ENCODE measurements at places on chromosomes 6 and 20.

GRCh38 chr20:44861531-44862006, 23.9 kb upstream of the YWHAB start:
- no peaks in the 10 kb centered on the region for H3K4me1 ChIP-seq
- peaks cover under 1% of the 10 kb centered on the region for H3K27me3 ChIP-seq
- no peak for DNase-seq
- H3K36me3 ChIP-seq, result no peaks in the 10 kb centered on the region

DNA sequence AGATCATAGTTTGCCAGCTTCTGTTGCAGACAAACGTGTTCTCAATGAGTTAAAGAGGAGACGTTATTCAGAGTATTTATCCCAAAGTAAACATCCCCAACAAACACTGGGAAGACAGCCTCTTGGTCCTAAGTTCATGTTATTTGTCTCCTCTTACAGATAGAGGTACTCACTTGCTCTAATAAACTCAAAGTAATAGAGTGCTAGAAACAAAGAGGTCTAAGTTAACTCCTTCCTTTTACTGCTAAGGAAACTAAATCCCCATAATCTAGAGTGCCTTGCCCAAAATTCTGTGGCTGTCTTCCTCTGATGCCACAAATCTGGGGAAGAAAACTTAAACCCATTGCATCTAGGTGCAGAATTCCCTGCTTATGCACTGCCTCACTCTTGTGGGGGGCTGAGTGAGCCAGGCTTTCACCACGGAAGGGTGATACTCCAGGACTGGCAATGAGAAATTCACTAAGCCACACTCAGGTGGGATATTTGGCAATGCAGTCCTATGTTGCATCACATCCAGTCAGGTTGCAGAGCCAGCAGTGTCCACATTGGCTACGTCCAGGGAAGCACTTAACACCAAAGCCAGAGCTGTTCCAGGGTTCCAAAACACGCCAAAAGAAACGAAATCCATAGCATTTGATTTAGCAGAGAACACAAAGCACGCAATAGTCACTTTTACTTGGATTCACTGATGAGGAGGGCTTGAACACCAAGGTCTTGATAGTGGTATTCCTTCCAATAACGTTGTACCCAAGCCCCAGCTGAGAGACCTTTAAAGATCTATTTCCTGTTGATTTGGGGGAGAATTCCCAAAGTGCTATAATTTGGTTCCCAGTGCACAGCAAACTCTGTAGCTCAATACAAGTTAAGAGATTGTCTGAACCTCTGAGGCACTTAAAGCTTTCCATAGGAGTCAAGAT, 81.0 kb upstream of the FOXQ1 start:
- H3K36me3 ChIP-seq, result no peaks in the 10 kb centered on the region
- no peak overlapping the region for H3K4me3 ChIP-seq
- H3K27me3 ChIP-seq, result no peaks in the 10 kb centered on the region
- DNase-seq, result no peak
- no peaks in the 10 kb centered on the region for H3K4me1 ChIP-seq

- H3K4me3 ChIP-seq, result peak overlapping the region; percentile 91
- H3K4me1 ChIP-seq, result peaks cover 44% of the 10 kb centered on the region
- peaks cover 7% of the 10 kb centered on the region for H3K36me3 ChIP-seq
- H3K27me3 ChIP-seq, result no peaks in the 10 kb centered on the region
Measured at GRCh38 chr6:42046464-42047212, 3.7 kb upstream of the TAF8 start.

- DNase-seq, result no peak
- no peaks in the 10 kb centered on the region for H3K36me3 ChIP-seq
- H3K4me1 ChIP-seq, result peaks cover 20% of the 10 kb centered on the region
- no peak overlapping the region for H3K27ac ChIP-seq
- H3K4me3 ChIP-seq, result no peak overlapping the region
Measured at GRCh38 chr6:149711711-149712110, 6.2 kb downstream of the LATS1 start.

GRCh38 chr6:133314947-133315346, 73.8 kb downstream of the EYA4 start:
- no peak for DNase-seq
- no peaks in the 10 kb centered on the region for H3K4me1 ChIP-seq
- no peaks in the 10 kb centered on the region for H3K27me3 ChIP-seq
- no peak overlapping the region for H3K27ac ChIP-seq
- H3K36me3 ChIP-seq, result no peaks in the 10 kb centered on the region

DNA sequence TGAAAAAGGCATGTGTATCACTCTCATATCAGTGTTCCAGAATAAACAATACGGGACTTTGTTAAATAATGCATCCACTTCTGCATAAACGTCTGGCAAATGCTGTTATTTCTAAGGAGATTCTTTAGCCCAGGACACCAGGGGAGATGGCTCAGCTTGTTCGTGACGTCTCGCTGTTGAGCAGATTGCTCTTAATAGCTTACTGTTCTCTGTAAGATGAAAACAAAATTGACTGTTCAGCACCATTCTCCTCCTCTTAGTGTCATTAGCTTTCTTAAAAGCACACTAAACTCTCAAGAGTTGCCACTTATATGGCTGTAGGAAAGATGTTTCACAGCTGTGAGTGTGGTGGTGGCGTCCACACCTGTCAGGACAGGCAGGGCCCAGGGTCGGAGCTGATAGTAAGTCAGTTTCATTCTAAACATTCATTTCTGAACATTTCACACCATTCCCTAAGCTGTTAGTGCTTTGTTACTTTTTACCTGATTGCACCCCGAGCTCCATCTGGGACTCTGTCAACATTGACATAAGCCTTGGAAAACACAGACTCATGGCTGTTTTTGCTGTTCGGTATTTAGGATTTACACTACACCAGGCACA, 132.1 kb downstream of the ZDHHC14 start:
- H3K27me3 ChIP-seq, result no peaks in the 10 kb centered on the region
- H3K4me1 ChIP-seq, result no peaks in the 10 kb centered on the region
- H3K27ac ChIP-seq, result no peak overlapping the region
- H3K4me3 ChIP-seq, result no peak overlapping the region
- H3K36me3 ChIP-seq, result no peaks in the 10 kb centered on the region

DNA sequence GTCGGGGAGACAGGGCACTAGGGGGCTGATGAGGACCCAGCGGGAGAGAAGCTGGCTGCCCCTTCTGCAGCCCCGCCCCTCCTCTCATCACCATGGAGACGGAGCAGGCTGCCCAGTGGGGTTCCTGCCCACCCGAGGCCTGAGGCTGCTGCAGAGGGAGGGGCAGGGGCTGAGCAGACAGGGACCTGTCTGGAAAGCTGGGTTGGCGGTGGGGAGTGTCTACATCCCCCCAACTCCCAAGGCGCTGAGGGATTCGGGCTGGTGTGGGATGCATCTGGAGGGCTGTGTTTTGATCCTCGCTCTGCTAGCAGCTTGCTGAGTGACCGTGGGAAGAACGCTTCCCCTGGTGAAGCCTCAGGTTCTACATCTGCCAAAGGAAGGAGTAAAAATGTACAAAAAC, 1.2 kb upstream of the BPI start:
- no peak for DNase-seq
- peaks cover 5% of the 10 kb centered on the region for H3K27me3 ChIP-seq
- no peak overlapping the region for H3K4me3 ChIP-seq
- H3K36me3 ChIP-seq, result no peaks in the 10 kb centered on the region

DNA sequence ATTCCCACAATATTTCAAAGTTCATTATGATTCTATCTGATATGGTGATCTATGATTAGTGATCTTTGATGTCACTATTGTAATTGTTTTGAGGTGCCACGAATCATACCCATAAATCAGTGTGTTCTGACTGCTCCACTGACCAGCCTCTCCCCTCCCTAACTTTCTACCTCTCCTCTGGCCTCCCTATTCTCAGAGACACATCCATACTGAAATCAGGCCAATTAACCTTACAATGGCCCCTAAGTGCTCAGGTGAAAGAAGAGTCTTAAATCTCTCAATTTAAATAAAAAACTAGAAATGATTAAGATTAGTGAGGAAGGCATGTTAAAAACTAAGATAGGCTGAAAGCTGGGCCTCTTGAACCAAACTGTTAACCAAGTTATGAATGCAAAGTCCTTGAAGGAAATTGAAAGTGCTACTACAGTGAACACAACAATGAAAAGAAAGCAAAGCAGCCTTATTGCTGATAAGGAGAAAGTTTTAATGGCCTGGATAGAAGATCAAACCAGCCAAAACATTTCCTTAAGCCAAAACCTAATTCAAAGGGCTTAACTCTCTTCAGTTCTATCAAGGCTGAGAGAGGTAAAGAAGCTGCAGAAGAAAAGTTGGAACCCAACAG, 196.9 kb upstream of the SHLD1 start:
- no peak for DNase-seq
- no peaks in the 10 kb centered on the region for H3K4me1 ChIP-seq
- no peak overlapping the region for H3K27ac ChIP-seq
- no peak overlapping the region for H3K4me3 ChIP-seq
- no peaks in the 10 kb centered on the region for H3K27me3 ChIP-seq

DNA sequence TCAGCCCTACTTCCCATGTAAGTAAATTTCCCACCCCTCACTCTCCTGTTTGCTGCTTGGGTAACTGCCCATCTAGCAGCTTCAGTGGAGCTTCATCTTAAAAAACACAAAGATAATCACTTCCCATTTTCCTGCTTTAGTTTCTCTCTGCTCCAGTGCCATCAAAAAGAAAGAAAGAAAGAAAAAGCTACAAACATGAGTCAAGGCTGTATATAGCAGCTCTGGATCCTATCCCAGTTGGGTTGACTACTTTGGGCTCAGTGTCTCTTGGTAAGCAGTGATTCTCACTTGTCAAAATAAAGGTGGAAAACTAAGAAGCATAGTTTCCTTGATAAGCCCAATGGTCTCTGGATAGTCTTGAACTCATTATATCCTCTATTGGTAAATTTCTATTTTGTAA, 48.7 kb upstream of the SRPK1 start:
- H3K4me1 ChIP-seq, result no peaks in the 10 kb centered on the region
- no peak overlapping the region for H3K4me3 ChIP-seq
- H3K27me3 ChIP-seq, result no peaks in the 10 kb centered on the region
- DNase-seq, result no peak
- H3K27ac ChIP-seq, result no peak overlapping the region

- H3K4me3 ChIP-seq, result no peak overlapping the region
- DNase-seq, result no peak
- H3K4me1 ChIP-seq, result no peaks in the 10 kb centered on the region
- H3K27me3 ChIP-seq, result no peaks in the 10 kb centered on the region
- no peak overlapping the region for H3K27ac ChIP-seq
- peaks cover 34% of the 10 kb centered on the region for H3K36me3 ChIP-seq
Measured at GRCh38 chr6:144519426-144519825, 234.3 kb downstream of the UTRN start.

DNA sequence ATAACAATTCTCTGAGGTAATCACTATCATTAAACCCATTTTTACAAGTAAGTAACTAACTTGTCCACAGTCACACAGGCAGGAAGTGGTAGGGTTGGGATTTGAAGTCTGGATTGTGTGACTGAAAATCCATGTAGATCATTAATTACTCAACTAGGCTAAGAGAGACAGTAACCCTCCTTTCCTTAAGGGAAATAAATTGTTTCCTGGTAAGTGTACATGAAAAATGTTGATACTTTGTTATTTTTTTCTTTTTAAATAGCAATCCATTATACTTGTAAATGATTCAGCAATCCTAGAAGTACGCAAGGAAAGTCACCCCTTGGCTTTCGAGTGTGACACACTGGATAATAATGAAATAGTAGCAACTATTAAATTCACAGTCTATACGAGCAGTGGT, 11.6 kb downstream of the SPACA1 start:
- no peaks in the 10 kb centered on the region for H3K4me1 ChIP-seq
- H3K27me3 ChIP-seq, result peaks cover 2% of the 10 kb centered on the region
- H3K4me3 ChIP-seq, result no peak overlapping the region
- DNase-seq, result no peak

- no peaks in the 10 kb centered on the region for H3K36me3 ChIP-seq
- DNase-seq, result no peak
- H3K27ac ChIP-seq, result no peak overlapping the region
- no peaks in the 10 kb centered on the region for H3K4me1 ChIP-seq
- H3K4me3 ChIP-seq, result no peak overlapping the region
- no peaks in the 10 kb centered on the region for H3K27me3 ChIP-seq
Measured at GRCh38 chr6:141307309-141307998, 825.3 kb upstream of the GJE1 start.

DNA sequence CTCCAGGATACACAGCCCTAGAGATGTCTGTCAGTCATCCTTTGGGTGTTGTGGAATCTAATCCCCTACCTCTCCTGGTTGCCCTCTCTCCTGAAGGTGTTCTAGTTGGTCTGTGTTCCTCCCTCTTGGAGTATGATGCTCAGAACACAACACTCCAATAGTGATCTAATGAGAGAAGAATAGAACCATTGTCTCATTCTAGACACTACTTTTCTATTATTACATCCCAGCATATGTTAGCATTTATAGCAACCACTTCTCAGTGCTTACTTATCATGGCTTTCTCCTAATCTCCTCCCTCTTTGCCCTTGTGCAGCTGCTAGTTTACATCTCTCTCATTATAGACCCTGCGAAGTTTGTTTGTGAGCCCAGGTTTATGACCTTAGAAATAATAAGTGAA, 109.0 kb downstream of the UNC5CL start:
- DNase-seq, result no peak
- H3K27me3 ChIP-seq, result peaks cover 3% of the 10 kb centered on the region
- no peak overlapping the region for H3K27ac ChIP-seq

DNA sequence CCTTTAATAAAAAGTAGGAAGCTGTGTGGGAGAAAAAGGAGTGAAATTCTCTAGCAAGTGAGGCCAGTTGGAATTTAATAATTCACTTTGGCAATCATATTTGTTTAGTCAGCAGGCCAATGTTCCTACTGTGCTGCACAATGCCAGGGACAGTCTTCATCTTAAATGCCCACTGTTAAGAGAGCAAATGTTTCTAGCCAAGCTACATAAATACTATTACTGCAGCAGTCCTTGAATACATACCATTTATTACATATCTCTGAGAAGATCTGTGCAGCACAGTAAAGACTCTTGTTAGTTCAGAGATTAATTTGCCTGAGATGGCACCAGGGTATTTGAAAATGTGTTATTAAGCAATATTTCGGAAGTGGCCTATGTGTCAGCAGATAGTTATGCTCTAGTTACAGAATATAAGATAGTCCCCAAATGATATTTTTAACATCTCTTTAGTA, 105.4 kb downstream of the OGFRL1 start:
- H3K27me3 ChIP-seq, result no peaks in the 10 kb centered on the region
- no peak overlapping the region for H3K4me3 ChIP-seq
- no peaks in the 10 kb centered on the region for H3K36me3 ChIP-seq

DNA sequence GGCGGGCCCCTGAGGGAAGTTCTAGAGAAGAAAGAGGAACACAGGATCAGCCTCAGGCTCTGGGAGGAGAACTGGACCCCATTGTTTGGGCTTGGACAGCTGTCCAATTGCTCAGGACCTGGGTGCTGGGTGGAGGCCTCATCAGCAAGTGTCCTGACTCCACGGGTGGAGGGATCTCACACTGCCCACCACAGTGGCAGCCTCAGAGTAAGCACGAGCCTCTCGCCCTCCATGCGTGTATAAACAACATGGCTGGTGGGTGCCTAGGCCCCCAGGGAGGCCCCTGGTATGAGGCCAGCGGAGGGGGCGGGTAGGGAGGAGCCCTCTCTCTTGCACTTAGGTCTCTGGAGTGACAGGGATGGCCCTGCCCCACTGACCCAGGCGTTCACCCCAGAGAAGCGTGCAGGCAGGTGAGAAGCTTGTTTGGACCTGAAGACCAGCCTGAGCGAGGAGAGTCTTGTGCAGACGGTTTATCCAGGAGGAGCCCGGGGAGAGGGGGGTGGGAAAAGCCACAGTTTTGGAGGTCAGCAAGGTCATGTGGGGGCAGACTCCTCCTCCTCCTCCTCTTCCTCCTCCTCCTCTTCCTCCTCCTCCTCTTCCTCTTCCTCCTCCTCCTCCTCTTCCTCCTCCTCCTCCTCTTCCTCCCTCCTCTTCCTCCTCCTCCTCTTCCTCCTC, 41.9 kb upstream of the BHLHE23 start:
- no peak for DNase-seq
- H3K4me3 ChIP-seq, result no peak overlapping the region
- H3K27ac ChIP-seq, result no peak overlapping the region

GRCh38 chr6:111993342-111993741, 60.6 kb upstream of the CCN6 start:
- DNase-seq, result no peak
- H3K36me3 ChIP-seq, result no peaks in the 10 kb centered on the region
- peaks cover 60% of the 10 kb centered on the region for H3K4me1 ChIP-seq
- H3K27ac ChIP-seq, result peak overlapping the region; percentile 59
- H3K27me3 ChIP-seq, result no peaks in the 10 kb centered on the region

All from effector memory CD4-positive, alpha-beta T cell (primary cell).